ENCODE measurements at places on chromosomes 11 and 22.

- DNase-seq, result no peak
These were observed 449.6 kb downstream of the MIAT start for GRCh38 chr22:27106985-27107384.

DNA sequence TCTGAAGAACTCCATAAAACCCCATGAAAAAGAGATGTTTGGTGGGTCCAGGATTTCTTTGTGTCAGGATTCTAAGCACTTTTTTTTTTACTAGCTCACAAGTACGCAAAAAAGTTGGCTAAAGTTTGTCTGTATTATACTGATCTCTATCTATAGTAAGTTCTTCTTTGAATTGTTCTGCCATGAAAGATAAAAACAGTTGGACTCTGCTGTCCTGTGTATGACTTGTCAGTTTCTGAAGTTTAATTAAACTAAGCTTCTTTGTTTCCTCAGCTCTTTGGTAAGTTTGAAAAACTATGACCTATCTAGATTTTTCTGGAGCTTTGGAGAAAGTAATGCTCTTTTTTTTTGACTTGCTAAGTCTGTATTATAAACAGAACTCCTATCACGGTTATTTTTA lies 812.2 kb upstream of the LUZP2 start:
- DNase-seq, result no peak

GRCh38 chr11:111066846-111067245 lies 178.7 kb upstream of the POU2AF2 start:
- no peak for DNase-seq

DNA sequence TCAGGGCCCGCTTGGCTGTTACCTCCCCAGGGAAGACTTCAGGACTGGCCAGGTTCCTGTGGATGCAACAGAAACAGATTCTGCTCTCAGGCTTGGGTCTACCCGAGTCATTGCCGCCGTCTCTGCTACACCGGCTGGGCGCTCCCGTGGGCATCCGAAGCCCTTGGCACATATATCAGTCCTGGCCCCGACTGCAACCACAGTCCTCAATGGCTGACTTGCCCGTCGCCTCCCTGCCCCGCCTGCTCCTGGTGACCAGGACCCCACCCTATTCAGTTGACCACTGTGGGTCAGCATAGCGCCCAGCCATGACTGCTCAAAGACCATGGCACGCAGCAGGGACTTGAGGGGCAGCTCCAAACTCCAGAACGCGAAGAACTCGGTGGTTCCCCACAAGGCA lies 64.7 kb upstream of the SLC22A12 start:
- no peak for DNase-seq

DNA sequence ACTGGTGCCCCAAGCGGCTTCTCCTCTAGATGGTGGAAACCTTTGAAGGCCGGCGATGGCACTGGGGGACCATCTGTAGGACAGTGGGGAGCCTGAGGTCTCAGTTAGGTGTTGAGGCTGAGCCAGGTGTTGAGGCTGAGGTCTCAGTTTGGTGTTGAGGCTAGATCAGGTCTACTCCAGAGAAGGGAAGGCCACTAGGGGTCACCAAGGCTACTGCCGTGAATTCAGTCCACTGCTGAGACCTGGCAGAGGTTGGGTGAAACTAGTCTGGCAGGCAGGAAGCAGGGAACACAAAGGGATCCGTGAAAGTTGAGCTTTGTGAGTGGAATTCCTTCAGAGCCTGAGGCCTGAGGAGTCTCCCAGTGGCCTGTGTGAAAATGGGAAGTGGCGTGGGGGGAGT lies 123.8 kb upstream of the FGF3 start:
- DNase-seq, result no peak

GRCh38 chr11:21426931-21427330 lies 757.5 kb downstream of the NELL1 start:
- no peak for DNase-seq

DNA sequence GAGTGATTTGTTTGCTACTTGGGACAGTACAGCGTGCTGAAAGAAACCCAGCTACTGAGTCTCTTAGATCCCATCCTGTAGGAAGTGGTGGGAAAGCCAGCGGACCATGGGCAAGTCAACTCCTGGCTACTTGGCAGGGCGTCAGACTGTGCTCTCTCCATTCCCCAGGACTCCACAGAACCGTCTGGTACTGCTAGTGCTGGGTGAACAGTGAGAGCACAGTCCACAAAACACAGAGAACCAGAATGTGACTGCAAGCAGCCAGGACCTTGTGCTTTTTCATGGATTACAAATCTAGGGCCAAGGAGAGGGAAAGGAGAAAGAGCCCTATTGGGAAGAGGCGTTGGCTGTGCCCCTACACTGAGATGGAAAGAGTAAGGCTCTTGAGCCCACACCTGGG lies 10.2 kb downstream of the BID start:
- no peak for DNase-seq

GRCh38 chr11:10629411-10630002 lies 61.0 kb upstream of the LYVE1 start:
- DNase-seq, result no peak

DNA sequence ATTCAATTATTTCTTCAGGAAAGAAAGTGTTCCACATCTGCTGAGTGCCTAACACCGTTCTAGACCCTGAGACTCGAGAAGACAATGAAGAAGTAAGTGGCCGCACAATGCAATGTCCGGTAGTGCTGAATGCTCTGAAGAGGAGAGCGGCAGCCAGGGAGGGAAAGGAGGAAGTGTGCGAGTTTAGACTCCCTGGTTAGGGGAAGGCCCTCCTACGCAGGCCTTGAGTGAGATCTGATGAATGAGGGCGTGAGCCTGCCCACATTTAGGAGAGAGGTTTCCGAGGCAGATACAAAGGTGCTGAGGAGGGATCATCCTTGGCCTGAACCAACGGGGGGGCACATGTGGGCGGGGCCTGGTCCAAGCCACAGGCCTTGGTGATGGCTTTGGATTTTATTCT lies 558.6 kb downstream of the NTM start:
- DNase-seq, result no peak

- DNase-seq, result no peak
These were observed 229.3 kb downstream of the CASP12 start for GRCh38 chr11:104668797-104669463.

DNA sequence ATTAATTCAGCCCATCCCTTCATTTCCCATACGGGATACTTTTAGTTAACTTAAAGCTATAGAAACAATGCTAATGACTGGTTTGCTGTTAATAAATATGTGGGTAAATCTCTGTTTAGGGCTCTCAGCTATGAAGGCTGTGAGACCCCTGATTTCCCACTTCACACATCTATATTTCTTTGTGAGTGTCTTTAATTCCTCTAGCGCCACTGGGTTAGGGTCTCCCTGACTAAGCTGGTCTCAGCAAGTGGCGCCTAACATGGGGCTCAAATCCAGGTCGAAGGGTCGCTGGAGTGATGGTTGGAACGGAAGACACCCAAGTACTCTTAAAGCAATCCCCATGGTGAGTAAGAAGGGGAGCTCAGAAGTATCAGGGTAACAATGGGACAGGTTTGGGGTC lies 14.4 kb upstream of the OOSP1 start:
- no peak for DNase-seq
